ENCODE measurements at places on chromosomes 7 and 10. TPM values are rescaled to one million over a fixed set of nuclear protein-coding genes. Genes with fewer than 3 reads are reported as not detected.

The JCAD gene
- not detected for total RNA-seq

The NEUROG3 gene
- total RNA-seq: not detected

The STEAP2 gene
- not detected for total RNA-seq

The STK32C gene
- total RNA-seq: 30.4 TPM

The PTPN12 gene
- 19.1 TPM for total RNA-seq

The CLCN1 gene
- not detected for total RNA-seq

The NKX6-2 gene
- not detected for total RNA-seq

The NAT16 gene
- total RNA-seq: not detected

The CASP7 gene
- total RNA-seq: 14.8 TPM

The RAMP3 gene
- not detected for total RNA-seq

The GHRHR gene
- total RNA-seq: not detected

The PSPH gene
- total RNA-seq: 45.1 TPM

GRCh38 chr7:37663693-37664092 lies 19.9 kb upstream of the GPR141 start:
- DNase-seq: no peak

DNA sequence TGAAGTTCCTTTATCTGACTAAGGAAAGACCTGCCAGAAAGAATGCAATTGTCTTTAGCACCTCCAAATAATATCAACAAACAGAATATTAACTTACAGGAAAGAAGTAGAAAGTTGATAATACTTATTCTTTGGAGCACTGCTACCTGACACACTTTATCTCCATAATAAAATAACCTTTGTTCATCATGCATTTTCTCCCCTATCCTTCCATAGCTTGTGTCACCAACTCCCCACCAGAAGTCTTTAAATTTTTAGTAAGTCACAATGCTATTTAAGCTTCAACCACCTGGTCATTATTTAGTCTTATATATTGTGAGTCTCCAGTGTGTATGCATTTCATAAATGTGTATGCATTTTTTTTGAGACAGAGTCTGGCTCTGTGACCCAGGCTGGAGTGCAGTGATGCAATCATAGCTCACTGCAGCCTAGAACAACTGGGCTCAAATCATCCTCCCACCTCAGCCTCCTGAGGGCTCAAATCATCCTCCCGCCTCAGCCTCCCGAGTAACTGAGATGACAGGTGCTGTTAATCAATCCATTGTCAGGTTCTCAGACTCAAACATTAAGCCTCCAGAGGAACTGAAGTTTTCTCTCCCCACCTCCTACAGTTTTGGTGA lies 7.3 kb upstream of the CYP3A43 start:
- no peak for DNase-seq

DNA sequence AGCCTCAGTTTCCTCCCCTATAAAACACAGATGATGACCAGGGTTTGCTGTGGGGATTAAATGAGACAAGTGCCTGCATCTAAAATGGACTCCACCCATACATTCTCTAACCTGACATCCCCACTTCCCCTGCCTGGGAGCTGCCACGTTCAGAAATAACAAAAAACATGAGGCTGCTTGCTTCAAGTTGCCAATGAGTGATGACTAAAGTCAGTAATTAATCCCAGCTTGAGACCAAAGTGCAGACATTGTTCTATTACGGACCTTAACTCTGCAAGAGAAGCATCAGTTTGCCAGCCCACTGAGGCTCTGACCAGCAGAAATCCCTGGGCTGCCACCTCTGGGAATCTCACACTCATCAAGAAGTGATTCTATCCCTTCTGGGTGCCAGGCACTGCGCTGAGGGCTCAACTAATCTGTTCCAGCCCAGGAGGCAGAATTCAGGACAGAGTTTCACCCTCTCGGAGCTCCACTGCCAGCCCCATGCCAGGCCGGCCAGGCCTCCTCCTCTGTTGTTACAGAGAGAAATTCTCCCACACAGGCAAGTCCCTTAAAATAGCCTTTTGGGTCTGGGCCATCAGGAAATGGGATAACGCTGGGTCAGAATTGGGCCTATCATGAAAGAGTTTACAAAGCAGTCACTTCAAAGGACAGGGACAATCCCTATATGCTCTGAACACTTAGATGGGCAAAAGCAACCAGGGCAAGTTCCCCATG lies 11.4 kb downstream of the SH3PXD2A start:
- no peak for DNase-seq

DNA sequence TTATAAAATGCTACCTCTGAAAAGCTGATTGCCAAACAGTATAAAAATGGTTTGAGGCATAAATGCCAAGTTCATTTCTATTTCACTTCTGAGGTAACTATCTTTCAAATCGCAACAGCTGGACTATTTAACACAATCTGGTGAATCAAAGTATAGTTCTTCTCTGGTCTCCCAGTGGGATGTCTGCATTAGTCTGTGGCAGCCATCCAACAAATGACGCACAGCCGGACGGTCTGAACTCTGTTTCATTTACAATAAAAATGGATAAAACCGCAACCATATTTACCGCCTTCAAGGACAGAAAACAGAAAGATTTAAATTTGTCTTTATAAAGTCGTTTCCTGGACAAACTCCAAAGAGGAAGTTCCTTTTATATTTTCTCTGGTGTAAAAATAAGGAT lies 41.9 kb downstream of the ENO4 start:
- DNase-seq: no peak

DNA sequence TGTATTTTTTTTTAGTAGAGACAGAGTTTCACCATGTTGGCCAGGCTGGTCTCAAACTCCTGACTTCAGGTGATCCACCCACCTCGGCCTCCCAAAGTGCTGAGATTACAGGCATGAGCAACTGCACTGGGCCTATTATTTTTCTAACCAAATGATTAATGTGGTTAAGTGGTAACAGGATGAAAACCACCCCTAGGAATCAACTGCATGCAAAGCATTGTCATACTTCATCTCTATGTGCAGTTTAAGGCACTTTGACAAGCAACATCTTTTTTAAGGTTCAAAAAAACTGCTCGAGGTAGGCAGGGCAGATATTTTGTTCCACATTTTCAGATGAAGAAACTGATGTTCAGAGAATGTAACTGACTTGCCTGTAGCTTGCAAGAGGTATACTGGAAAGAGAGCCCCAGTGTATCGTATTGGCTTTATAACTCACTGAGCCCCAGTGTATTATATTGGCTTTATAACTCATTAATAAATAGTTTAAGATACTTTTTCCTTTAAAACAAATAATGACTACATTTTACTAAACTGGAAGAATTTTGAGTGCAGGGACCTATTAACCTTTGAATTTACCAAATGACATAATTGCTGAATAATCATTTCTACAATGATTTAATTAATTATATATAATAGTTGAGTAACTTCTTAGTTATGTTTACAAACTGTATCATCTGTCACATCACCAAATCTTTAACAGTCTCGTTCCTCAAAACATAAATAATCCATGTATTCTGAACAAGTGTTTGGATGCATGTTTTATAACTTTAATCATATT lies 38.1 kb downstream of the RTKN2 start:
- DNase-seq: no peak

DNA sequence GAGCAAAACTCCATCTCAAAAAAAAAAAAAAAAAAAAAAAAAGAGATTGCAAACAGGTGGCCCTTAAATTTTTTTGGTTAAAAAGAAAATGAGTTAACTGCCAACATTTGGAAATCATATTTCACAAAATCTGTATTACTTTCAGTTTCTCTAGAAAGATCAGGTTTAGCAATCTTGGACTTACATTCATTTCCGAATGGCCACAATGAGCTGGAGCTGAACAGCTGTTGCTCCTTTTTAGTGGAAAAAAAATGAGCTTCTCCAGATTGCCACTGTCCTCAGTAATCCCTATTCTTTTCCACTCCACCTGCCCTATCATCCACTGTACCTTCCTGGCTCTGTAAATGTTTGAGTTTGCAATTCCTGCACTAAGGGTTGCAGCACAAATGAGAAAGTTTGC lies 43.6 kb downstream of the RAB11FIP2 start:
- DNase-seq: no peak

GRCh38 chr10:4670737-4671136 lies 155.3 kb upstream of the AKR1E2 start:
- no peak for DNase-seq

DNA sequence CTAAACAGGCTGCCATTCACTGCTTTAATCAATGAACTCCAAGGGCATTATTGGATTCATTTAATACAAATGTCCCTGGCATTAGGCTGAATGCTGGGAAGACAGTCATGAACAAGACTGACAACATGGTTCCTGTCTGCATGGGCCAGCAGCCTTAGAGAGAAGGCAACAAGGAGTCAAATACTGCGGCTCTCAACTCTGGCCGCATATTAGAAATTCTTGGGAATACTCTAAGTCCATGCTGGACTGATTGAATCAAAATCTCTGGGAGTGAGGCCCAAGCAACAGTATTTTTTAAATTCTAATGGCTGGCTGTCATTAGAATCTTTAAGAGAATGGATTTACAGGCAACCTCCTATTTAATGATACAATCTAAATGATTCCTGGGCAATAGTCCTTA lies 34.1 kb downstream of the FGFBP3 start:
- DNase-seq: no peak

DNA sequence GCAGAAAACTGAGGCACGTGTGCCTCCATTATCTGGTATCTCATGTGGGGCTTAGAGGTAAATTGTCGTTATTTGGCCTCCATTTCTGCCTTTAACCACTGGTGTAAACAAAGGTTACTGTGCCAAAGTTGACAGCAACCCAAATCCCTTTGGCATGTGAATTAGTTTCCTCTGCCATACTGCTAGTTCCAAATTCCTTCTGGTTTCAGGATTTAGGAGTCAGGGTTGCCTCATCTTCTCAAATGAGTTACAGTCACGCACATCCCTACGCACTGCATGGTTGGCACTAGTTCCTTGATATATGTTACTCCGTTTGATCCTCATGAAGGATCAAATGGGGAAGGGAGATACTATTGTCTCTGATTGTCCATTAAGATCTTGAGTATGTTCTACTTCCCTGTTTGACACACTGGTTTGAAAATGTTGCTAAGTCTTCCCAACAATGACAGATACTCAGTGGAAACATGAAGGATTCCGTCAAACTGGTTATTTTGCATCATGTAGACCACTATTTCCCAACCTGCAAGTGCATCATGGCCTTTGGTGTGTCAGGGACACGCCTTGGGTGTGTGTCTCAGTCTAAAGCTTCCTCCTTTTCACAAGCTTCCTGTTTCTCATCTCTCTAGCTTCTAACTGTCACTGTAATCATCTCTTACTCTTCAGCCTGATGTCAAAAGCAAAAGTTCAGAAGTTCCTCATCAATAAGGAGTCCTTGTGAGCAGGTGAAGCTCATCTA lies at the start of gene LIPN:
Gene LIPN, plus strand, starts transcription at position 655 of the 736 bp plus-strand sequence. CDS start 1,386 bp downstream, outside the sequence.
- peak; percentile 2 for DNase-seq

- DNase-seq: no peak
These were observed 379.9 kb downstream of the SH2D4B start for GRCh38 chr10:80917636-80918035.

GRCh38 chr10:108561649-108562048 lies 1361.7 kb downstream of the XPNPEP1 start:
- DNase-seq: no peak

- DNase-seq: peak; percentile 48
These were observed 51.3 kb upstream of the NFE2L3 start for GRCh38 chr7:26100406-26101339.

DNA sequence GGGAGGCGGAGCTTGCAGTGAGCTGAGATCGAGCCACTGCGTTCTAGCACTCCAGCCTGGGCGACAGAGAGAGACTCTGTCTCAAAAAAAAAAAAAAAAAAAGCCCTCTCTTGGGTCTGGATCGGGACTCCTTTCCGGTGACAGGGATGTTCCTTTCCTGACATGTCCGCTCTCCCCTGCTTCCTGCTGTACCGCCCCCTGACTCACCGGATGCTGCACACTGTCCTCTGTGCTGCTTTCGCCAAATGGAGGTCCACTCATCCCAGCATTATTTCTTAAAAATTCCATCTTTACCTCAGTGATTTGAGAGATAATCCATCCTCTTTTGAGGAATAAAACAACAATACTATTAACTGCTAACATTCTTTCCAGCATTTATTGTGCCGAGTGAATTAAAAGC lies 113.8 kb upstream of the EEPD1 start:
- no peak for DNase-seq

GRCh38 chr7:111516612-111517011 lies 45.7 kb downstream of the IMMP2L start:
- DNase-seq: no peak

GRCh38 chr7:141675436-141676215 lies 26.3 kb downstream of the DENND11 start:
- DNase-seq: no peak
